ENCODE measurements at places on chromosomes 6 and 20. TPM values are rescaled to one million over a fixed set of nuclear protein-coding genes. Genes with fewer than 3 reads are reported as not detected.

AFG1L gene
- total RNA-seq = 2.5 TPM

TGM2 gene
- 38.3 TPM for total RNA-seq

APOBEC2 gene
- not detected for total RNA-seq

GFRAL gene
- not detected for total RNA-seq

CCM2L gene
- not detected for total RNA-seq

SLC16A10 gene
- under 0.01 TPM for total RNA-seq

GJA1 gene
- 82.4 TPM for total RNA-seq

RAET1E gene
- not detected for total RNA-seq

MYLK4 gene
- under 0.01 TPM for total RNA-seq
